ENCODE measurements at places on chromosomes 12 and 14. TPM values are rescaled to one million over a fixed set of nuclear protein-coding genes. Genes with fewer than 3 reads are reported as not detected.

RPL41 gene
- total RNA-seq, result 2,864 TPM

PMEL gene
- total RNA-seq, result 0.58 TPM

NUDT14 gene
- total RNA-seq, result 43.0 TPM

AKAP5 gene
- total RNA-seq, result 1.2 TPM

PRB2 gene
- total RNA-seq, result not detected

CELA1 gene
- total RNA-seq, result not detected

KERA gene
- not detected for total RNA-seq

SLC25A3 gene
- 1,098 TPM for total RNA-seq

P2RX7 gene
- total RNA-seq, result 4.6 TPM

TDRD9 gene
- under 0.01 TPM for total RNA-seq

TMEM263 gene
- total RNA-seq, result 97.2 TPM

ACTR10 gene
- 80.7 TPM for total RNA-seq

TAS2R9 gene
- total RNA-seq, result not detected

NELL2 gene
- not detected for total RNA-seq

MMP19 gene
- total RNA-seq, result 37.5 TPM

Measured in myometrial cell (primary cell).